ENCODE measurements at places on chromosomes 11 and 22. TPM values are rescaled to one million over a fixed set of nuclear protein-coding genes. Genes with fewer than 3 reads are reported as not detected.

ADAMTS8 gene
- 2.6 TPM for total RNA-seq

CNTN5 gene
- total RNA-seq: not detected

RANBP1 gene
- total RNA-seq: 37.4 TPM

FAT3 gene
- 0.14 TPM for total RNA-seq

NKAPD1 gene
- 9.0 TPM for total RNA-seq
